GM12865 (cell line): ENCODE measurements at places on chromosomes 13 and 19.

DNA sequence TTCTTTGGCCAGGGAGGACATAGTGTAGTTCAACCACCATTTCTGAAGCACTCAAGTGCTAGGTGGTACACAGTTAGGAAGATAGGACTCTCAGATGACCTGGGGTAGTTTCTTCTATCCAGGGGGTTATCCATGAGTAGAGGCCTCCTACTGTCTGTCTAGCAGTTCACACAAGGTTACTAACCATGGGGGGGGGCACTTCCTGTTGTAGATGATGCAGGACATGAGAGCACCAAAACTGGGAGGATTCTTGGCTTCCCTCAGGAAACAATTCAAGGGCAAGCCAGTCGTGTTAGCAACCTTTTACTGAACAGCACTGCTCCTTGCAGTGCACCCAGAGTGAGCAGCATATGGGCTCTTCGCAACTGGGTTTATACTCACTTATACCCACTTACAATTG, 8.9 kb upstream of the TPP2 start:
- DNase-seq, result no peak

- no peak for DNase-seq
These were observed 63.6 kb downstream of the ZNF44 start for GRCh38 chr19:12230751-12231733.

GRCh38 chr13:24725379-24725778, 38.6 kb upstream of the RNF17 start:
- DNase-seq, result no peak

- DNase-seq, result no peak
These were observed 274.1 kb downstream of the COG6 start for GRCh38 chr13:39929583-39929982.

DNA sequence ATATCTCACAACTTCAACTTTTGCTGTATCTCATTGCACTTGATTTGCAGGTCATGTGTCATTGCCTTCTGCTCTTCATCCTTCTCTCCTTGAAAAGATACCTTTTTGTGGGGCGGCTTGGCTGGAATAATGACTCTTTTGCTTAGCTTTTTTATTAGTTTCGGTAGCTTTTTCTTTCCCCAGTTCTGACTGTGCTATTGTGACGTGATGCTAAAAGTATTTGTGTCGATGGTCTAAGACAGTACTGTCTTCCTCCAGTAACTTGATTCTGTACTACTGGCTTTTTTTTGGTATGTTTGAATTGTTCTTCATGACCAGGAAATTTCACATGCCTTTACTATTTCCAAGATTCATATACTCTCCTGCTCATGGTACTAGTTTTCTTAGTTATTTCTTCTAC, 63.1 kb downstream of the SLITRK1 start:
- DNase-seq, result no peak

- no peak for DNase-seq
These were observed 123.1 kb downstream of the TUBA3C start for GRCh38 chr13:19058566-19058965.

GRCh38 chr19:4059891-4060620, 6.6 kb downstream of the ZBTB7A start:
- DNase-seq, result peak; percentile 85

DNA sequence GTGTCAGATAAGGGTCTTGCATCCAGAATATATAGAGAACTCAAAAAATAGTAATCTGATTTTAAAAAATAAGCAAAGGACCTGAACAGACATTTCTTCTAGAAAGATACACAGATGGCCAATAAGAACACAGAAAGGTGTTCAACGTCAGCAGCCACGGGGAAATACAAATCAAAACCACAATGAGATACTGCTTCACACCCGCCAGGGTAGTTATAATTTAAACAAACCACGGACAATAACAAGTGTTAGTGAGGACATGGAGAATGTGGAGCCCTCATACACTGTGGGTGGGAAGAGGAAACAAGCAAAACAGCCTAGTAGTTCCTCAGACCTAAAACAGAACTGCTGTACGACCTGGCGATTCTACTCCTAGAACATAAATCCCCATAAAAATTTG, 26.7 kb upstream of the NAPA start:
- DNase-seq, result no peak

DNA sequence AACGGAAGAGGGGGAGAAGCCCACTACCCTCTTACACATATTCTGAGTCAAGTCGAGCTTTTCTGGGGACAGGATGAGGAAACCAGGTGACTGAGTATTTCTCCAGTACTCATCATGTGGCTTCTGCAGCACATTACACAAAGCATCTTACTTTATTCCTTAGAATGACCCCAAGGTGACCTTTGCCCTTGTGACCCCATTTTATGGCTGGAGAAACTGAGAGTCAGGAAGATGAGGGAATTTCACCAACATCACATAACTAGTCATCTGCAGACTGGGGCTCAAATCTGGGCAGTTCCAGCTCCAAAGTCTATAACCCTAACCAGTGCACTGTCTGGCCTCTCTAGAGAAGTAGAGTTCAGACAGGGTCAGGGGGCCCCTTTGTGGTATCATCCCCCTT, 707.0 kb downstream of the UQCRFS1 start:
- no peak for DNase-seq

DNA sequence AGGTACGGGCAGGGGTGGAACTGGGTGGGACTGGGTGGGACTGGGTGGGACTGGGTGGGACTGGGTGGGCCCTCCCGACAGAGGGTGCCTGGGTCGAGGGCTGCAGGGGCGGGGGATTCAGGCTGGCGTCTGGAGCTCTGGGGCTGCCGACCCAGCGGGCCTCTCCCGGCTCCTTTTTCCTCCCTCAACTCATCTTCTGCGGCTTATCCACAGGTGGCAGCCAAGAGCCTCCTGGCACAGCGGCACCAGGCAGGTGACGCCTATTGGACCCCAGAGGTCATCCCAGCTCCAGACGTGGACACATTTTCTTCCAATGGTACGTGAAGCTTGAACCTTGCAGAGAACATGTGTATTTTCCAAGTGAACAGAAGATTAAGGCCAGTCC, 533 bp downstream of the ZNF544 start:
- peak; percentile 48 for DNase-seq

- DNase-seq, result no peak
These were observed 552.1 kb downstream of the DCT start for GRCh38 chr13:93927431-93927830.

GRCh38 chr19:54638683-54639082, 8.4 kb downstream of the LILRB1 start:
- no peak for DNase-seq

DNA sequence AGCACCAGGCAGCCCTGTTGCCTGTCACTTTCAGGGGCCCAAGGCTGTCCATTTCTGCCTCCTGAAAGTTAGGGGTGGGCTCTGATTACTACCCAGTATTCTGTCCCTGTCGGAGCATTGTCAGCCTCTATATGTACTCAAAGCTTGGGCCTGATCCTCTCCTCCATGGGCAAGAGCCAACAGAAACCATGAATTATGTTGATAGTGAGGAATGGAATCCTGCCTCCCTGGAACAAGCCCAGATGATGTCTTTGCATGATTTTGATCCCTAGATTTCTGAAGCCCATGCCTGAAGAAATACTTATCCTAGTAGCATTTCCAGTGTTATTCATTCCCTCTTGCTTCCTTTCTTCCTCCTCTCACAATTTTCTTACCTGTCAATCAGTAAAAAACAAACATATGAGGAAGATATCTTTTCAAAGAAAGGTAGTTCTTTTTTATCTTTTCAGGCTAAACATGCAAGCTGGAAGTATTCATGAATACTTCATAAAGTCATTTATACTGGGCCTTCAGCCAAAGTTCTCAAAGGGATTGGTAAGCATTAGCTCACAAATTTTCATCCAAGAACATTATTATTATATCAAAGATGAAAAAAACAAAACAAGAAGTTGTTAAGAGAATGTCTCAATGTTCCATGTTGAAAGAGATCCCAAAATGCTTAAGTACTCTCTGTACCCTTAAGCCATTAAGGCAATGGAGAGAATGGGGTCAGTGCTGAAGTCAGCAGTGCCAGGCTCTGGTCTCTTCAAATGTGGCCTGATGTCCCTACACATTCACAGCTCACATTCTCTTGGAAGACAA, 171.7 kb downstream of the NHLRC3 start:
- DNase-seq, result no peak

DNA sequence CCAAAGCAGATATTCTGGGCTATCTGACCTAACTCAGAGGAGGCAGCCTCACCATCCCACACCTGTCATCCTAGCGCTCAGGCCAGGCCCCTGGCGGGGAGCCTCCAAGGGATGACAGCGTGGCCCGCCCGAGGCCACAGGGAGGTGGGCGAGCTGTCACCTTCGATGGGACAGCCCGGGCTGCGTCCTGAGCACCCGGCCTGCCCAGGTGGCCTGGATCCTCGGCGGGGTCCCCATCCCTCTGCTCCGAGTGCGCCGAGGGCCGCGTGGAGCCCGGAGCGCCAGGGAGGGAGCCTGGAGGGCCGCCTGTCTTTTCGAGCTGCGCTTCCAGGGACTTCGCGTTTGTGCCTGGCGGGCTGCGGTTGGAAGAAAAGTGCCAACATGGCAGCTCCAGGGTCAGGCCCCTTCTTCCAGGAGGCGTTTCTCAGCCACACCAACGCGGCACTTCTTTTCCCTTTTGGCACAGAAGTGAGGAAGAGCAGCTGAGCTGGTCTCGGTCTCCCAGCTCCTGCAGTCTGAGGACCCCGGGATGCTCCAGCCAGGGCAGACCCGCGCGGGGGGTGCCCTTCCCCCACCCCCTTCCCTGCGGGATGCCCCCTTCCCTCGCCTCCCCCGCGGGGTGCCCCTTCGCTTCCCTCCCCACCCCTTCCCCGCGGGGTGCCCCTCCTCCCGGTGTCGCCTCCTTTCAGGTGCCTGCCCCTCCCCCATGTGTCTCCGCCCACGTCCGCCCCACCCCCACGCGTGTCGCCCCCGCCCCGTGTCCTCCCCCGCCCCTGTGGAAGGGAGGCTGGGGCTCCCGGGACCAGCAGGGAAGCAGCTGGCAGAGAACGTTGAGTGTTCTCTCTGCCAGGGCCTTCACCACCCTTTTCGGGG, 42.3 kb downstream of the GJA3 start:
- DNase-seq, result peak; percentile 24

GRCh38 chr13:90793261-90793820, 554.1 kb upstream of the MIR17HG start:
- DNase-seq, result no peak

GRCh38 chr13:78137404-78138142, 218.9 kb upstream of the EDNRB start:
- peak; percentile 65 for DNase-seq

- peak; percentile 61 for DNase-seq
These were observed 7.5 kb downstream of the ARL11 start for GRCh38 chr13:49635599-49636433.

GRCh38 chr13:20231839-20232555, at the start of gene GJB6:
Gene GJB6, minus strand, starts transcription at chr13:20232319. Its CDS starts 8,839 bp downstream, at chr13:20223480.
- no peak for DNase-seq
